ENCODE measurements at places on chromosomes 7 and 10. TPM values are rescaled to one million over a fixed set of nuclear protein-coding genes. Genes with fewer than 3 reads are reported as not detected.

DNA sequence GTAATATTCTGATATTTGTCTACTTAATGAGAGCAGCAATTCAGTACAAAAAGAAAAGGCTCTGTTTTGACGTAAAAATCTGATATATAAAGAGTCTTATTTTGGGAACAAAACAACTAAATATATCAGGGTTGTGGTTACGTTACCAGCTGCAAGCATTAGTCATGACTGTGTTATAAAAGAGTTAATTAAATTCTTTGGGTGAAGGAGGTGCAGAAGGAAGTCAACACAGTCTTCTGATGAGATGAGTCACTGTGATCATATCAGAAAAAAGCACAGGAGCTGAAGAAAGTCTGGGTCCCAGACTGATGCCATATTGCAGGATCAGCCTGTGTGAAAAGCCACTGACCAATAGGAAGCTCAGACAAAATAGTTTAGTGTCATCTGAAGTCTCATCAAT is 234.3 kb upstream of the TEX47 start:
- no peaks in the 10 kb centered on the region for H3K36me3 ChIP-seq
- H3K4me3 ChIP-seq: no peak overlapping the region
- no peak for DNase-seq
- H3K27ac ChIP-seq: no peak overlapping the region

DNA sequence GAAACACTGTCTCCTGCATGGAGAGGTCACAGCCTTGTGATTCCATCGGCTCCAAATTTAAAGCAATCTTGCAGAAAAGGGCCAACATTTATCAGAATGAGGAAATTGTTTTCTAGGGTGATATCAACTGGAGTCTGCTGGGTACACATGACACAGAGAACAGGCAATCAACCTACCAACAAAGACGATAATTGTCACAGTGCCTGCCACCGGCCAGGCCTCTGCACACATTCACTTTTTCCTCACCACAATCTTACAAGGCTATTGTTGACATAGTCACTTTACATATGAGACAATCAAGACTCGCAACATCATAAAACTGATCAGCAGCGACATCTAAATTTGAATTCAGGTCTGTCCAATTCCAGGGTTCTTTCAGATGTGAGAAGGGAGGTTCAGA is 189.4 kb downstream of the KCNMA1 start:
- no peak overlapping the region for H3K4me3 ChIP-seq
- no peak for DNase-seq
- no peak overlapping the region for H3K27ac ChIP-seq
- no peaks in the 10 kb centered on the region for H3K27me3 ChIP-seq
- H3K4me1 ChIP-seq: no peaks in the 10 kb centered on the region

The PRR15 gene
- 0.64 TPM for total RNA-seq

GRCh38 chr7:142542942-142543341 is 206.3 kb upstream of the PRSS1 start:
- no peaks in the 10 kb centered on the region for H3K4me1 ChIP-seq
- no peak overlapping the region for H3K4me3 ChIP-seq
- no peaks in the 10 kb centered on the region for H3K27me3 ChIP-seq
- DNase-seq: no peak

- DNase-seq: no peak
- H3K27ac ChIP-seq: peak overlapping the region; percentile 65
- H3K4me1 ChIP-seq: no peaks in the 10 kb centered on the region
- peaks cover 7% of the 10 kb centered on the region for H3K36me3 ChIP-seq
- H3K27me3 ChIP-seq: no peaks in the 10 kb centered on the region
- H3K4me3 ChIP-seq: no peak overlapping the region
Observed at GRCh38 chr7:100035876-100036275, 13.7 kb upstream of the ZSCAN21 start.

GRCh38 chr7:2399848-2400587 is 3.4 kb upstream of the CHST12 start:
- H3K36me3 ChIP-seq: no peaks in the 10 kb centered on the region
- H3K4me1 ChIP-seq: no peaks in the 10 kb centered on the region
- H3K4me3 ChIP-seq: peak overlapping the region; percentile 13
- H3K27ac ChIP-seq: peak overlapping the region; percentile 86

The SAMD9L gene
- 7.5 TPM for total RNA-seq

The BUD31 gene
- total RNA-seq: 69.8 TPM
